Umbilical cord (tissue), 2 donors: ENCODE measurements at places on chromosomes 12 and 14. TPM values are rescaled to one million over a fixed set of nuclear protein-coding genes. Genes with fewer than 3 reads are reported as not detected.

Gene TRIM9
- 30.8 TPM for total RNA-seq

Gene POTEG
- 1.2 TPM for total RNA-seq

Gene KLHL33
- 6.3 TPM for total RNA-seq

Gene ENO2
- 19.7 TPM for total RNA-seq

Gene NKX2-1
- 2.9 TPM for total RNA-seq

Gene PRH1
- total RNA-seq, result 9.6 TPM

GRCh38 chr14:31340297-31341063 lies 79.9 kb downstream of the HEATR5A start:
- no peak for DNase-seq

- DNase-seq, result no peak
Observed at GRCh38 chr14:69048456-69048855, 69.4 kb upstream of the ACTN1 start.

- peak; percentile 17 for DNase-seq
Observed at GRCh38 chr12:130526813-130527212, 189.1 kb downstream of the PIWIL1 start.

GRCh38 chr14:41137741-41138140 lies 468.9 kb upstream of the LRFN5 start:
- no peak for DNase-seq

DNA sequence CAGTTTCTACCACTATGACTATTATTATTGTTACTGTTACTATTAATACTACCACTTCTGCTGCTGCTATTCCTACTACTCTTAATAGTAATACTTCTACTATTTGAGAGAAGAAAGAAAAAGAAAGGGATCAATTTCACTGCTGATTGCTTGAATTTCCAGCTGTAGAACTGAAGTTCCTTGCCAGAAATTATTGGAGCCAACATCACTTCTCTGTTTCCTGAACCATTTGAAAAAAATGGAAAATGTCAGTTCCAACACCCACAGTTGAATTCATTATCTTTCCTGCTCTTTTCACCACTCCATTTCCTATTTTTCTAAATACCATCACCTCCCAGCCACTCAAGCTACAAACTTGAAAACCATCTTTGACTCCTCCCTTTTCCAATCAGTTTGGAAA lies 54.1 kb upstream of the PIK3C2G start:
- no peak for DNase-seq

GRCh38 chr12:102685172-102685571 lies 204.8 kb upstream of the IGF1 start:
- DNase-seq, result no peak

DNA sequence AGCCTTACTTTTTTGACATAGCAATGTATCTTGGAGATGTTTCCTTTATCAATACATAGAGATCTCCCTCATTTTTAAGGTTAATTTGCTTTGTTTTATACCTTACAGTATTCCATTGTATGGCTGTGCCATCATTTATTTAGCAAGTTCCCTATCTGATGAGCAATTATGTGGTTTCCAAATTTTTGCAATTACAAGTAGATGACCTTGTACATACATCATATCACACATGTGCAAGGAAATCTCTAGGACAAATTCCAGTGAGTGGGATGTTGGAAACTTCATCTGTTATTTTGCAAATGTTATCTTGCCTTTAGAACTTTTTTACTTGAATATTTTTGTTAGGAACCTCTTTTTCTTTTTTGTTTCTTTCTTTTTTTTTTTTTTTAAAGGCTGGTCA lies 49.7 kb downstream of the DRAM1 start:
- DNase-seq, result no peak

GRCh38 chr12:115382681-115383080 lies 698.7 kb upstream of the TBX3 start:
- no peak for DNase-seq

DNA sequence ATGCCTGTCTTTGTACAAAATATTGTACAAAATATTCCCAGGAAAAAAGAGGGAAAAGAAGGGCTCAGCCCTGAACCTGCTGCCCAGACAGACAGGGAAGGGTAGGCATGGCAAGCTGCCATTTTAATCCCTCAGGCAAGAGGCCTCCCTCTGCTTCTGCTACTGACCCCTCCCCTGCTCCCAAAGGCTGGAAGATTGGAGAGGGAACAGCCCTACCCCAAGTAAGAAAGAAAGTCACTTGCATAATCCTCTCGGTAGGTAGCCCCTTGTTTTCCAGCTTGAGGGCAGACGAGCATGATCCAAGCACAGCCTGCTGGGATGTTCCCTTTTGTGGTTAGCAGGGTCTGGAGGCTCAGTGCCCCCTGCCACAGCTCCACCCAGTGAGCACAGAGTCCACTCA lies 20.7 kb downstream of the ADCY6 start:
- DNase-seq, result no peak

GRCh38 chr12:125249066-125249824 lies 184.0 kb downstream of the AACS start:
- DNase-seq, result no peak

- no peak for DNase-seq
Observed at GRCh38 chr12:46217541-46218321, 51.1 kb downstream of the SLC38A1 start.

GRCh38 chr14:80764921-80765507 lies 176.5 kb downstream of the CEP128 start:
- no peak for DNase-seq

DNA sequence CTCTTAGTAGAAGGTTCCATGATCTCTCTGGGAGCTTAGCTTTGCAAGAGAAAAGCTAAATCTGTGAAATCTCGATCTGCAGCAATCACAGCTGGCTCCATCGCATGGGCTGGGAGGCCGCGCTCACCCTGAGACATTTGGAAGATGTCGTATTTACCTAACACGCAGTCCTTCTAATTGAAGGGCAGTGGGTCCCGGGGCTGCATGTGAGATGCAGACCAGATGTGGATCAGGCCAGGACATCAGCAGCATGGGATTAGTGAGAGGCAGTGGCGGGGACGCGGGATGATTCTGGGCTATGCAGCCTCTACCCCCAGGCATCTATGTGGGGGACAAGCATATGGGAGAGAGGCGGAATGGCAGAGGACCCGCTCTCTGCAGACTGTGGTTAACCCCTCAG lies 312.4 kb upstream of the RTL1 start:
- DNase-seq, result peak; percentile 72

DNA sequence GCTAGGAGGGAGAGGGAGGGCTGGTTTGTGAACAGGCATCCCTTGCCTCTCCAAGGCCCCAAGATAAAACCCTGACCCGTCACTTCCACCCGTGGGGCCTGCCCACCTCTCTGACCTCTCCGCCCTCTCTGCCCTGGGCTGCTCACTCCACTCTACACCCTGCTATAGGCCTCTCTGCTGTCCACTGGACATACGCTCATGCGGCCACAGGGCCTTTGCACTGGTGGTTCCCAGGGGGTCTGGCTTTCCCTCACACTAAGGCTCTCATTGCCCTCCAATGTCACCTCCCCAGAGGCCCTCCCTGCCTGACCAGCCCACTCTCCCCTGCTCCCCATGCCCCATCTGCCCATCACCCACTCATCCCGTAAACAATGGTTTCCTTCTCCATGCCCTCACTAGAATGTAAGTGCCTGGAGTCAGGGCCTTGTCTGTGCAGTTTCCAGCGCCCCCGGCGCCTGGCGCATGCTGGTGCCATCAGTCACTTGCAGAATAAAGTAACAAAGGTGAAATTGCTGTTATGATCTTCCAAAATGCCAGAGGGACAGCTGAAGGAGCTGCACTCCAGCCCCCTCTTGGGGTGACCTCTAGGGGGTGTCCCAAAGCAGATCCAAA lies 73.6 kb downstream of the RFLNA start:
- DNase-seq, result no peak

DNA sequence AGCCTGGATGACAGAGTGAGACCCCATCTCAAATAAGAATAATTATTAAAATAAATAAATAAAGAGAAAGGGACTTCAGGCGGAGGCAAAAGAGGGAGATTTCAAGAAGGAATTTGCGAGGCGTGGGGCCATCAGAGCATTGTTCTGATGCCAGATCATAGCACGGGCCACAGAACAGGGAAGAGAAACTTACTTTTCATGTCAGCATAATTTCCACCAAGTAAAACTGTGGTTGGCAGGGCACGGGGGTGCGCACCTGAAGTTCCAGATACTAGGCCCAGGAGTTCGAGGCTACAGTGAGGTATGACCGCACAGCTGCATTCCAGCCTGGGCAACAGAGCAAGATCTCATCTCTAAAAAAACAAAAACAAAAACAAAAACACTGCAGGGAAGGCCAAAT lies 11.0 kb upstream of the PLBD1 start:
- DNase-seq, result no peak

- DNase-seq, result no peak
Observed at GRCh38 chr12:92968176-92968813, 39.2 kb upstream of the EEA1 start.
